Stimulated activated CD8-positive, alpha-beta memory T cell treated with anti-CD3 and anti-CD28 coated beads, Interleukin-7, amount 100 ng/mL, for 1 hour (primary cell): ENCODE measurements at places on chromosomes 13 and 19.

- no peak for DNase-seq
Measured at GRCh38 chr19:15550929-15551292, 42.6 kb downstream of the CYP4F22 start.

DNA sequence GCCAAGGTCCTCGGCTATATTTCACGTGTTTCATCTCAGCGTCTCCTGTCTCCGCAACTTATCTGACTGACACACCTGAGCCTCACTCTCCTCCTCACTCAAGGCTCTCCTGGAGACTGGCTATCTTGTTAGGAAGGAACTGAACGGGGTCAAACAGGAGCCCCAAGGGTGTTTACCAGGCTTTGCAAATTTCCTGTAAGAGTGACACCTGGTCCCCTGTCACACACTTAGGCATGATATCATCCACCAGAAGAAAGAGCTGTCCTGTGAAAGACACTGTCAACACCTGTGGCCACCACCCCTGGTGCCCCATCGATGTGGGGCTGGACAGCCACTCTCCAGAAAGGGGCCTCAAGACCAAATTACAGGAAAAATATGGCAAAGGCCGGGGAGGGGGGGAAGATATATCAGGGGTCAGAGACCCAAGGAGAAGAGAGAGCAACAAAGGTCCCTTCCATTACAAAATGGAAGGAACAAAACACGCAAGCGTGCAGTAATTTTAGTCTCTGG is 2.9 kb downstream of the CD70 start:
- DNase-seq = no peak

GRCh38 chr19:42076380-42076944 is 496 bp downstream of the ZNF574 start:
- no peak for DNase-seq

- no peak for DNase-seq
Measured at GRCh38 chr13:30587231-30587630, 30.5 kb upstream of the USPL1 start.

DNA sequence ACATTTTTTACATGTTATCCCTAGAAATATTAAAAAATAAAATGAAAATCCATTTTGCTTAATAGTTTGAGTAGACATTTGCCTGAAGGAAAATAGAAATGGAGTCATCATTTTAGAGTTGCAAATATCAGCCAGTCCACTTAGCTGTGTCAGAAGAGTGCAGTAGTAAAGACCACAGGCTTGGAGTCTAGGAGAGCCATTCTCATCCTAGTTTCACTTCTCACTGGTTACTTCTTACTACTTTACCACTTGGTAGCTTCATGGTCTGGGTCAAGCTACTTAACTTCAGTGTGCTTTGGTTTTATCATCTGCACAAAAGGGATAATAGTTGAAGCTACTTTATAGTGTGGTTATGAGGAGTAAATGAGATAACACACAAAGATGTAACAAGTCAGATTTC is 286.5 kb upstream of the NBEA start:
- DNase-seq = no peak

DNA sequence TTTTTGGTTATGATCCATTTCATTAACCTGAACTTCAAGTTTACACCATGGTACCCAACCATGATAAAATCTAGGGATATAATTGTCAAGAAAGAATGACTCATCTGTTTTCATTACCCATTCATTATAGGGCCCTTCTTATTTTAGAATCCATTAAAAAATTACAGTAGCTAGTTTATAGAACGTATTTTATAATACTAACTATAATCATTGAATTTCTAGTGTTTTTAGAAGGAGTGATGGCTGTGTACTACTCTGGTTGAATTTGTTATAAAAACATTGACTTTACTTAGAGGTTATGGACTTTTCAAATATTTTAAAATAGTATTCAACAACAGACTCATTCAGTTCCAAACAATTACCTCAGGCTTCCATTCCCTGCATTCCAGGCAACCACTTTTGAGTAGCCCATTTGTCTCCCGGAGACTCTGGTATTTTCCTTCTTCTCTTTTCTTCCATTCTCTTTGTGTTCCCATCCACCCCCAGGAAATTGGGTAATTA is 71.9 kb upstream of the KLF12 start:
- no peak for DNase-seq

DNA sequence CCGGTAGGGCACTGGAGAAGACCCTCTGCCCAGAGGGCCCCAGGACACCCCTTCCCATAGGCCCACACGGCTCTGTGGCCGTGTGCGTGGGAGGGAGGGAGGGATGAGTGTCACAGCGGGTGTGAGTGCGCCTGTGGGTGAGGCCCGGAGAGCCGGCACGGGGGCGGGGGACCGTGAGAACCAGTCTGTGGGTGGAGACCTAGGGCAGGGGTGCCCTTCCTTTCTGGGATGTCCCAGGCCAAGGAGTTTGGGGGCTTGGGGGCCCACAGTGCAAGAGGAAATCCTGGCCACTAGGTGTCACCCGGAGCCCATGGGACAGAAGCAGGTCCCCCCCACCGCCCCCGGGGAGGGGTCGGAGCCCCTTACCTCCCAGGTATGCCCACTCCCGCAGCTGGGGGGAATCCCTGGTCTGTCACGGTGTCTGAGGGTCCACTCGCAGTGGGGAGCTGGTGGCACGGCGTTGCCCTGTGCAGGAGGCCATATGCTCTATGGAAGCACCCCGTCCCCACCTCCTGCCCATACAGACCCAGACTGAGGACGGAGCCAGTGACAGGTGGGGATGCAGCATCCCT is 16.0 kb upstream of the SLC7A10 start:
- DNase-seq = no peak

DNA sequence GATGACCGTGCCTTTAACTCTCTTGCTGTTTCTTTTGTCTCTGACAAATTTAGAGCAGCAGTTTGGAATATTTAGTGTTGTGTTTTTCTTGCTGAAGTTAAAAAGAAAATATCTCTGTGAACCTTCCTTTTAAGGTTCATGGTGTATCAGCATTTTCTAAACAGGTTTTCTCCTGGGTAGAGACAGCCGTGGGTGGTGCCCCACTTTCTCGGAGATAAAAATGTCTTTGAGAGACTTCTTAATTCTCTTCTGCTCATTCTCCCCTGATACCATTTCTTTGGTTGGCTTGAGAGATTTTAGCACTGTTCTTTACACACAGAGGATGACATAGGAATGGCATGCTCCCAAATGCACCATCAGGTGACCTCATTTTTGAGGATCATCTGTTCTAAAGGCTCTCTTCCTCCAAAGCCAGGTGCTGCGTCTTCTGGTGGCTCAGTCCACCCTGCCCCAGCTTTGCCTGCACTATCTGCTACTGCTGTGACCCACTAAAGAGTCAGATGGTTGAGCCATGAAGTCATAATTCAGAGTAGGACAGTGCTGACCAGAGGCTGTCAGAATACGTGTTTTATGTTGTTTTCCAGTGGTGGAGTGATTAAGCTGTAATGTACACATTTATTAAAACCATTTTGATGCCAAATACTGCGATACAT is 90.3 kb upstream of the SLC10A2 start:
- DNase-seq = no peak

DNA sequence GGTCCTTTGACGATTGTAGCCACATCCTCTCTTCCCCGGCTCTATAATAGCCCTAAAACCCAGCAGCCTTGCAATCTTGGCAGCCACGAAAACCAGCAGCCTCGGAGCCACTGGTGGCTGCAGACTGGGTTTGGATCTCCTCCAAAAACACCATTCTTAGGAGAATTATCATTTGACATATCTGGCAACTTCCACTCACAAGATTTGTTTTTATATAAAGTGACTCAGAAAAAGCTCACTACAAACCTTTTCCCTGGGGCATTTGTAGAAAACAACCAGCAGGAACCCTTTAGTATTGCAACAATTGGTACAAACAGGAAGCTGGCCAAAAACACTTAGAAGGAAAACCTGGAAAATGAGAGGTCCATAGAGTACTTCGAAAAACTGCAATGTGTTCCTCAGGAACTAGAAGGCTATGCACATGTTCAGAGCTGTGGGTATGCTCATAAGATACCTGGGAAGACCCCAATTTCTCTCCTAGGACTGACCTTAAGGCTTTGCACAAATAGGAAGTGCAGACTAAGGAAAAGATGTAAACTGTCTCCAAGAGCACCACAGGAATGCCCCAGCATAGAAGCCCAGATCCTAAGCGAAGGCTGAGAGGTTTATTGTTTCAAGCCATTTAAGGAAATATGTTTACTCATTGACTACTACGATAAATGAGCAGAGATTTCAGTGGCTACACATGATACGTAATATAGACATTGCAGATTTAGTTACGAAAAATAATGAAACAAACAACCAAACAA is 71.2 kb downstream of the MYO16 start:
- no peak for DNase-seq

DNA sequence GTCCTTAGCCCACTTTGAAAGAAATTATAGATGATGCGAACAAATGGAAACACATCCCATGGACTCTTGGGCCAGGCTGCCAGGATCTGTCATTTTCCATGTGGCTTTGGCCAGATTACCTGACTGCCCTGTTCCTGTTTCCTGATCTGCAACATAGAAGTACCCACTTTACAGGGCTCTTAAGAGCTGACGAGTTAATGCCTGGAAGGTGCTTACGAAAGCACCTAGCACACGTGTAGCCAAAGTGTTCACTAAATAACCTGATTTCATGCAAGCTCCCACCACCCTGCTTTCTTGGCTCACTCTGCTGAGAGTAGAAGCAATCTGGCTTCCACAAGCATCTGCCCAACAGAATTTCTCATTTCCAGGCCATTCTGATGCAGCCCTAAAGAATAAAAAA is 575.2 kb downstream of the MYO16 start:
- no peak for DNase-seq
